Esophagus (tissue), 2 donors: ENCODE measurements at places on chromosomes 11 and 22. TPM values are rescaled to one million over a fixed set of nuclear protein-coding genes. Genes with fewer than 3 reads are reported as not detected.

AKIP1 gene
- polyA plus RNA-seq, result 10.6 TPM

RFPL2 gene
- 0.05 TPM for polyA plus RNA-seq

TMEM258 gene
- polyA plus RNA-seq, result 90.3 TPM

TH gene
- 0.24 TPM for polyA plus RNA-seq

APOA1 gene
- polyA plus RNA-seq, result 0.08 TPM

NFAM1 gene
- 0.28 TPM for polyA plus RNA-seq

NDUFC2 gene
- 50.9 TPM for polyA plus RNA-seq

C22orf15 gene
- 0.14 TPM for polyA plus RNA-seq

PGA4 gene
- polyA plus RNA-seq, result 1.0 TPM

KRTAP5-11 gene
- not detected for polyA plus RNA-seq

TBX10 gene
- not detected for polyA plus RNA-seq

PHETA2 gene
- 6.1 TPM for polyA plus RNA-seq

OR52I2 gene
- not detected for polyA plus RNA-seq

TMEM121B gene
- 0.19 TPM for polyA plus RNA-seq

SNAP29 gene
- 13.1 TPM for polyA plus RNA-seq

OMP gene
- 0.33 TPM for polyA plus RNA-seq

JHY gene
- polyA plus RNA-seq, result 0.82 TPM

NEFH gene
- 0.16 TPM for polyA plus RNA-seq
